ENCODE measurements at places on chromosomes 11 and 22. TPM values are rescaled to one million over a fixed set of nuclear protein-coding genes. Genes with fewer than 3 reads are reported as not detected.
A peak's percentile ranks its signal among the peaks of the same experiment; 100 is the strongest.

The CASTOR1 gene
- total RNA-seq: 43.7 TPM

The SPON1 gene
- total RNA-seq: 3.1 TPM

The C11orf68 gene
- total RNA-seq: 16.9 TPM

GRCh38 chr11:86174101-86175046, 70.2 kb upstream of the EED start:
- ATAC-seq: peak; percentile 97

GRCh38 chr11:113476553-113476952, 1.4 kb upstream of the DRD2 start:
- ATAC-seq: no peak

DNA sequence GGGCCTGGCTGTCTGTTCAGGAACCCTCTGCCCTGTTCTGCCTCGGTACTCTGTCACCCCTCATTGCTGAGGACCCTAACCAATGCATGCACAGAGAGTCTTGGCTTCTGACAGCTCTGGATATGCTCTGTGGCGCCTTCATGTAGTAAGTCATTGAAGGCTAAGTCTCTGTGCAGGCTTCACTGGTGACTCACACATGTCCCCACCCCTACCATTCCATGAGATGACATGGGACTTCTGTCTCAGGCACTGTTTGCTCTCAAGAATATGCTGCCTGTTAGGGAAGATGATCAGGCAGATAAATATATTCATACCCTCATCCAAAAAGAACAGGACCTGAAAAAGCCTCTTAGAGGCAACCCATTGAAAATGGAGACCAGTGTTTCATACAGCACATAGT, 43.6 kb upstream of the HORMAD2 start:
- peak; percentile 77 for ATAC-seq

GRCh38 chr11:84947970-84948580, 679.1 kb downstream of the DLG2 start:
- ATAC-seq: no peak

DNA sequence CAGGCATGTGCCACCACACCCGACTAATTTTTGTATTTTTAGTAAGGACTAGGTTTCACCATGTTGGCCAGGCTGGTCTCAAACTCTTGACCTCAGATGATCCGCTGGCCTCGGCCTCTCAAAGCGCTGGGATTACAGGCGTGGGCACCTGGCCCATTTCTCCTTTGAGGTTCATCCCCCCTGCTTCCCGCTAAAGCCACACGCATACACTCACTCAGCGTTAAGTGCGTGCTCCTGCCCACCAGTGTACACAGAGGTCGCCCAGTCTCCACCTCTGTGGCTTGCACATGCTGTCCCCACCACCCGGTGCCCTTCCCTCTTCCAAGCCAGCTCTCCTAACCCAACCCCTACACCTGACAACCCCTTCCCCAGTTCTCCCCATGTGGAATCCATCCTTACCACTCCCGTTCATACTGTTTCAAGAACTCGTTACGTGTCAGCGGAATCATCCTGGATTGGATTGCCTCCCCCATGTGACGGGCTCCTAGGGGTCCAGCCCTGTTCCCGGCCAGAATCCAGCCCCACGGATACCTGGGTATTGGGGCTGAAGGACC, 15.7 kb upstream of the CYTH4 start:
- peak; percentile 27 for ATAC-seq

- no peak for ATAC-seq
These were observed 184.9 kb upstream of the SESN3 start for GRCh38 chr11:95415837-95416304.

- no peak for ATAC-seq
These were observed 91.0 kb downstream of the SERGEF start for GRCh38 chr11:17921659-17922415.

- no peak for ATAC-seq
These were observed 291.3 kb downstream of the TBC1D22A start for GRCh38 chr22:47053726-47054141.

DNA sequence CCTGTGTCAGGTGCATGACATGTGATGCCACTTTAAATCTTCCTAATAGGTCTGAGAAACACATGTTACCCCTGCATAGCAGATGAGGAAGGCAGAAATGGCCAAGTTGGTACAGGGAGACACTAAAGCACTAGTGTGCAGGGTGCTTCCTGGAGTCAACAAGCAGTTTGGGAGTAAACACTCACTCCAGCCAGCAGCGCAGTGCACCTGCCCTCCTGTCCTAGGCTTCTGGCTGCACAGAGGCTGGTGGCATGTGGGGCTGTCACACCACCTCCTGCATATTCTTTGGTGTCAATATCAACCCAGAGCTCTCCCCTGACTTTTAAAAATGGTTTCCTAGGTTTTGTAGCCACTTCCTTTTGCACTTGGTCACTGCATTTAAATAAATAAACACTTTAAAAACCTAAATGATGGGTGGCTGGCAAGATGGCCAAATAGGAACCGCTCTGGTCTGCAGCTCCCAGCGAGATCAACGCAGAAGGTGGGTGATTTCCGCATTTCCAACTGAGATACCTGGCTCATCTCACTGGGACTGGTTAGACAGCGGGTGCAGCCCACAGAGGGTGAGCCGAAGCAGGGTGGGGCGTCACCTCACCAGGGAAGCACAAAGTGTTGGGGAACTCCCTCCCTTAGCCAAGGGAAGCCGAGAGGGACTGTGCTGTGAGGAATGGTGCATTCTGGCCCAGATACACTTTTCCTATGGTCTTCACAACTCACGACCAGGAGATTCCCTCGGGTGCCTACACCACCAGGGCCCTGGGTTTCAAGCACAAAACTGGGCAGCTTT, 33.5 kb downstream of the GAB4 start:
- no peak for ATAC-seq

DNA sequence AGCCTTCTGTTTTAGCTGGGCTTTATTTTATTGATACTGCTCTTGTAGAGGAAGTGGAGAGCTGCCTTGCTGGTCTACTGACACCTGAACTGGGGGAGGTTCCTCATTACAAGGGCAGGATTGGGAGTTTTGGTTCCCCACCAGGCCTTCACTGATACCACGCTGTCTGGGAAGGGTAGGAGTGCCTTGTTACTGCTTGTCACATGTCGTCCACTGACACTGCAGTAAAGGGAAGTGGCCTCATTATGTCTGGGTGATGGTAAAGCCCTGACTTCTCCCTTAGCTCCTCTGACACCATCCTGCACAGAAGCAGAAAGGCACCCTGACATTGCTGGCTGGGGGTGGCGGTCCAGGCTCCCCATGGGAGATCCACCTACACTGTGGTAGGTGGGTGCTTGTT, 38.7 kb upstream of the ELF5 start:
- no peak for ATAC-seq

DNA sequence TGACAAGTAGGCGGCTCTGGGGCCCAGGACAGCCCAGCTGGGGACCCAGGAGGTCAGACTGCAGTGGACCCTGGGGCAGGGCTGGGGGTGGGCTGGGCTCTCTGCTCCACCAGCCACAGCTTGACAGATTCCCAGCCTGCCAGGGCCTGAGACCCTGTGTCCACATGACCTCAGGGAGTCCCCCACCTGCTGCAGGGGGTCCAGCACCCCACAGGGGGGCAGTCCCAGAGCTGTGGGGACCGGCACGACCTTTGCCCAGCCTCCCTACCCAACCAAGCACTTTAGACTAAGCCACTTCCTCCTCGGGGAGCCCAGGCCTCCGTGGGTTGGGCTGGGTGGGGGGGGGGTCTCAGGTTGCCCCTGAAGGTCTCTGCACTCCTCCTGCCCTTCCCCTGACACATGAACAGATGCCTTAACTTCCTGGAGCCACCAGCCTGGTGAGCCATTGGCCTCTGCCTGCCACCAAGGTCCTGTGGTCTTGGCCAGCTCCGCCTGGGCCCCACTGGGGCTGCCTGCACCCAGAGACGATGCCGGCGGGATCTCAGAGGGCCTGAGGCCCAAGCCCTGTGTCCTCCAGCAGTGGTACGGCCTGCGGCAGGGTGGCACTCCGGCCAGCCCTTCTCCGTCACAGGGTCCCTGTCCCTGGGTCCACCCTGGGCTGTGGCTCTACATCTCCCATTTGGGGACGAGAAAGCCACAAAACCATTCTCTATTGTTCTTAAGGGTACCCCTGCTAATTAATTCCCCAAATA, 3.4 kb downstream of the CCDC188 start:
- ATAC-seq: no peak

DNA sequence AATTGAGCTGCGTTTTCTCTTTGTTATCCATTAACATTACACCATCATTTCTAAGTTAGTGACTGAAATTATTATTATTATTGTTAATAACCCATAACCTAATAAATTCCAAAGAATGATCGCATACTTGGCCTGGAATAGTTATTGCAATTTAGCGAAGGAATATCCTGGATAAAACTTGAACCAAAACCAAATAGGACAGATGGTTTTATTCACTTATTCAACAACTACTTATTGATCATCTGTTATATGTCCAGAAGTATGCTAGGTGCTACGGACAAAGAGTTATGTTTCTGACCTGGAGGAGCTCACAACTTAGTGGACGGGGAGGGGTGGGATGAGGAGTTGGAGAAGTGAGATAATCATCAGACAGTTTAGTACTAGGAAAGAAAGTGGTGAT, 44.8 kb upstream of the ARHGAP20 start:
- no peak for ATAC-seq

DNA sequence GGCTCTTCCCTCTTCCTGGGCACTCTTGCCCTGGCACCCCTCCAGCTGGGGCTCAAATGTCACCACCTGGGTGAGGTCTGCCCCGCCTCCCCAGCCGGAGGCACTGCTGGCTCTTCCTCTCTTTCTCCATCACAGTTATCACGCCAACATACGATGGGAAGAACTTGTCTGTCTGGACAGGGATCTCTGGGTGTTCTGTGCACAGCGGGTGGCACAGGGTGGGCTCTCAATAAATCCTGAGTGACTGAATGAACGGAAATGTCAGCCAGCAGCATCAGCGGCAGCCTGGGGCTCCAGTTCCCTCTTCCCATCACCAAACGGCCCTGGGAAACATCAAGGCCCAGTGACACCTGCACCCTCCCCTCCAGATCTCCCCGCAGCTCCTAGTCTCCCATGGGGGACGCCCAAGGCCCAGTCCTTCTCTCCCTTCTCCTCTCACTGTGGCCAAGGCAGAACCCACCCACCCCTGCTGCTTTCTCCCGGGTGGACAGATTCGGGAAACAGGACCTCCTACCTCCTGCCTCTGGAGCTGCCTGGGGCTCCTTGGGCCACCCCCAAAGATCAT, 440 bp upstream of the SLC25A45 start:
- peak; percentile 54 for ATAC-seq
